DMS79 treated with DMSO at 0.1 percent for 48 hours (cell line): ENCODE measurements at places on chromosomes 3 and 15.
A peak's percentile ranks its signal among the peaks of the same experiment; 100 is the strongest.

DNA sequence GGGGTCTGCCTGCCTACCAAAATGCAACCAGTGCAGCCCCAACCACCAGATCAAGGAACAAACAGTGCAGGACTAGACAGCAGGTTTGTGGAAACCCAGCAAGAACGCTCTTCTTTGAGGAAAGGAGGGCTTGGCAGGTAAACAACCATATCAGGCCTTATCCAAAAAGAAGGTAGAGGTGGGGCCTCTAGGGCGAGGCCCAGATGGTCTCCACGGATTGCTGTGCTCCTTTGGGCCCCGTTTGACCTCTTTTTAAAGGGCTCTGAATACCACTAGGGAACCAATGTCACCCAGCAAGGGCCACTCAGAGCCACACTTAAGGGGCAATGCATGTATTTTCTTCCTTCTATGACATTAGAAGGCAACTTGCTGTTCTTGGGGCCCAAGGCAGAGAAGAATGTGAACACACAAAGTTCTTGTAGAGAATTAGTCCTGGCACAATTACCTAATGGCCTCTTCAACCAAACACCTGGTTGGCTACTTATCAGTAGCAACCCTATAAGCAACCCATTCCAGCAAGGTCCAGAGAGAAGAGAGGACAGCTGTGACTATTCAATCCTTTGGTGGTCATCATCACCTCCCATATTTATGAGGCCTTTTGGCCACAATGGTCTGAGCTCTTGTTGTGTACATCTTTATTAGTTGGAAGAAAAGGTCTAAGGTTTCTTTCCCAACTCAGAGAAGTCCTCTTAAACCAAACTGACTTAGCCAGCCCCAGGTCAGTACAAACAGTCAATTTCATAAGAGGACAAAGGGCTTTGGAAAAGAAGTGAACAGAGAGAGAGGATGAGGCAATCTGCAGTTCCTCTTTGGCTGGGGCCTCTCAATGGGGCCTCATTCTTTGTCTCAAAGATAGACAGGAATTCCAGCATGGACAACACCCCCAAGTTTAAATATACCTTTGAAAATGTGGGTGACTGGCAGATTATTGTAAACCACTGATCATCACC is 36.0 kb downstream of the FOXP1 start:
- no peak for DNase-seq

DNA sequence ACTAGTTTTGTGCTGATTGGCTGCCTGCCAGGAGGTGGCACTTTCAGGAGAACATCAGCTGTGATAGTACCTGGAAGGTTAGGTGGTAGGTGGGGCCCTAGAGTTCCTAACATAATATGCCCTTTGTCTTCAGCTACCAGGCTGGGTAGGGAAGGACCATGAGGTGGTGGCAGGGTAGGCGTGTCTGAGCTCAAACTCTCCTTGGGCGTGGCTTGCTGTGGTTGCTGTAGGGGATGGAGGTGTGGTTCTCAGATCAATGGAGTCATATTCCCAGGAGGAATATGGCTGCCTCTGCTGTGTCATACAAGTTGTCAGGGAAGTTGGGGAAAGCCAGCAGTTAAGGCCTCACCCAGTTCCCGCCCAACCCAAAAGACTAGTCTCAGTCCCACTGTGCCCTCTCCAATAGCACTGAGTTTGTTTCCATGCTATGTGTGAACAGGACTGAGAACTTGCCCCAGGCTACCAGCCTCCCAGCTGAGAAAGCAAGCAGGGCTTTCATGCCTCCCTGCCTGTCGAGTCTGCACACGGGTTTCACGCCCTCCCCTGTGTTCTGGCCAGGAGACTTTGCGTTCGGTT is 107.7 kb downstream of the CHCHD4 start:
- DNase-seq, result no peak

DNA sequence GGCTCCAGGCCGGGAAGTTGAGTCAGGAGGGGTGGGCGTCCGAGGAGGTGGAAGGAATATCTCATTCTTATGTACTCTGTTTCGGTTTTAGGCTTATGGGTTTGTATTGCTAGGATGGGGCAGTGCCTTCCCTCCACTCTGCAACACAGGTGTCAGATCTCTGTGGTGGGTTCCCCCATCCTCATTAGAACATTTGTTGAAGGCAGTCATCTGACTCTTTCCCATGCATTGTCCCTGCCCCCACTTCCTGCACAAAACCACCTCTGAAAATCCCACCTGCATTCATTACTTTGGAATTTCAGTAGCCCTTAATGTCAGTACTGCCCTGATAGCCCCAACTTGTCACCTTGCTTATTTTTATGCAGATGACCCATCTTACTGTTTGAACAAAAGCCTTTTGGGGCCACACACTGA is 29.5 kb downstream of the GYG1 start:
- DNase-seq, result no peak

- no peak for DNase-seq
Measured at GRCh38 chr3:42254566-42254965, 11.4 kb downstream of the CCK start.

DNA sequence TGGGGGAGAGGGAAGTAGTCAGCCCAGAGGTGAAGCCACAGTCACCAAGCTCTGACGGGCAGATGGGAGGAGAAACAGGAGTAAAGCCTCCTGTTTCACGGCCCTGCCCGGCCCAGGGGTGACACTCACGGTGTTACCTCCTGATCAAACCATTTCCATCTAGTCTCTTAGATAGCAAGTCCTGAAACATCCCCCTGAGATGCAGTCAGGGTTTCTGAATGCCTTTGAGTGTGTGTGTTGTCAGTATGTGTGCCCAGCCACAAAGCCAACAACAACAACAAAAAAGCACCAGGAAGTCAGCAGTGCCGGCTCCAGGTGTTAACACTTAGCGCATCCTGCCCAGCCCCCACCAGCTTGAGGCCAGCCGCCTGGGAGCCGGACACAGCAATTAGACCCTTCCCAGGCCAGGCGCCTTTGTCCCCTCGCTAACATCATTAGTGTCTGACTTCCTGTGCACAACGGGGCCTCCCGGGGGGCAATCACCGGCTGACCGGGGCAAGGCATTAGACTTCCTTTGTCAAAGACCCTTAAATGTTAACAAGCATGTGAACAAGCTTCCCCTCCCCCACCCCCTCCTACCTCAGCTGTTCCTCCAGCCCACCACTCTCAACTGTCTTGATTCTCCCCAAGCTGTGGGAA is 34.5 kb downstream of the IL17RD start:
- no peak for DNase-seq

DNA sequence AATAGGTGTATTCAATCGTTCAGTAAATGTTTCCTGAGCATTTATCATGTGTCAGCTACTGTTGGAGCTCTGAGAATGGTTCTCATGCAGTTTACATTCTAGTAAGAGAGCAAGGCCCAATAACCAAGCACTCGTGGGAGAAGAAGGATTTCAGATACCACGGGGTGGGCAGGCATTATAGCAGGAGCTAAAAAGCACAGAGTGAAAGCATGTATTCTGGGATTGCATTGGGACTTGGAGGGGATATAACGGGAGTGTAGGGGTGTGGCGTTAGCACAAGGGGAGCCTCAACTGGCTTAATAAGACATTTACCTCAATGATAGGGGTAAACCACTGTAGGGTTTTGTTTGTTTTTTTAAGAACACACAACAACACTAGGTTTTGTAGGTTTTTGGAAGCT is 1.6 kb upstream of the SIAH2 start:
- no peak for DNase-seq

GRCh38 chr15:99250857-99251841 is at the start of gene LRRC28:
LRRC28 (plus strand) TSS chr15:99251481; CDS start chr15:99255958, 4,477 bp downstream.
- peak; percentile 86 for DNase-seq

DNA sequence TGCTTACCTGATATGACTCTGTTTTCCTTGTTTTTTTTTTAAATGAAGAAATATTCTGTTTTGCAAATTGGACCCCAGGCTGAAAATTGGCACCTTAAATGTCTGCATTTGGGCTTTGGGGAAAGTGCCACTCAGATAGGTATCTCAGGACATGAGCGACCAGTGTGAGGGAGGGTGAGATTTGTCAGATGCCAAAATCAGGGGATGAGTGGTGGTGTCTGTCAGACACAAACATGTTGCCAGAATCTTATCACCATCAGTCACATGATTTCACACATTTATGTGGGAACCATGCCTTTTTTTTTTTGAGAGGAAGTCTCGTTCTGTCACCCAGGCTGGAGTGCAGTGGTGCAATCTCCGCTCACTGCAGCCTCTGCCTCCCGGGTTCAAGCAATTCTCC is 75.6 kb upstream of the OSBPL11 start:
- no peak for DNase-seq

DNA sequence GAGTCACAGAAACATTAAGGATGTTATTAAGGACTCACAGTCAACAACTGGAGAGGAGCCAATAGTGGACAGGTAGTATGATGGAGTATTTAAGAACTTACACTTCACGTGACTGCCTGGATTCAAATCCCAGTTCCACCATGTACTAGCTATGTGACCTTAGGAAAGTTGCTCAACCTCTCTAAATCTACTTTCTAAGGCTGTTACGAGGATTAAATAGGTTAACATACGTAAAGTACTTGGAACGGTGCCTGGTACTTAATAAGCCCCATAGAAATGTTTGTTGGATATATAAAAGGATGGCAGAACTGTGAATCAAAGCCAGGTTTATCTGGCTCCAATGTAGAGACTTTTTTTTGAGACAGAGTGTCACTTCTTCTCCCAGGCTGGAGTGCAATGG is 24.4 kb downstream of the THRB start:
- DNase-seq, result no peak

- DNase-seq, result peak; percentile 11
Measured at GRCh38 chr3:159902546-159903314, 85.9 kb upstream of the IL12A start.

GRCh38 chr15:52139599-52140462 is 27.3 kb upstream of the BCL2L10 start:
- peak; percentile 0 for DNase-seq

- DNase-seq, result no peak
Measured at GRCh38 chr15:80106051-80106450, 46.6 kb downstream of the ZFAND6 start.

DNA sequence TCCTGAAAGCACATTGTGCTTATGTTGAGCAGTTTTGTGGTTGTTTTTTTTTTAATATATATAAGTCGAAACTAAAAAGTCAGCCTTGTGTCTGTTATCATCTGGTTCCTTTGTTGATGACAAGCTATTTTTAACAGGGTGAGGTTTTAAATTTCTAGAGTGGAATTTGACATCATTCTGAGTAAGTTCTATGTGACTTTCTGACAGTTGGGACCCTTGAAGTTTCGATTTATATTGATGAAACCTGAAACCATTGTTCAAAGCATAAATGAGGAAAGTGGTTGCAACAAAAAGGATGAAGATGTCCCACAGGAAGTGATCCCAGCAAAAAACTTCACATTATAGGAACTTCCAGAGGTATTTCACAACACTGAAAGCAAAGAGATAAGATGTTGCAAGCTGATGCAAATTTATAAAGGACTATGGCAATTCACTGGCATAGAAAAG is 94.0 kb downstream of the CYP19A1 start:
- no peak for DNase-seq

DNA sequence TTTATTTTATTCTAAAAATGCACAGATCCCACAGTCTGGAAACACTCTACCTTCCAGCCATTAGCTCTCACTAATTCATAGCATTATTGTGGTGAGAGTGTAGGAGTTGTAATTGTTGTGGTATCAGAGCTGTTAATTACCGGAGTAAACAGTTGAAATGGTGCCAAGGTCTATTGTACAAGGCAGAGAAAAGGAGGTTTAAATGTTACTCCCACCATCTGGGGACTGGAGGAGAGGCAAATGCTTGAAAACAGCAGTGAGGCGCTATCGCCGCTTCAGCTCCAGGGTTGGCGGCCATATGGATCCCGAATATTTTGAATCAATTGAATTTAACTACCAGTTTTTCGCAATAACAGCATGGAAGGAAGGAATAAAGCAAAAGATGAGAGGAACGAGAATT is 113.1 kb upstream of the C15orf61 start:
- DNase-seq, result no peak

DNA sequence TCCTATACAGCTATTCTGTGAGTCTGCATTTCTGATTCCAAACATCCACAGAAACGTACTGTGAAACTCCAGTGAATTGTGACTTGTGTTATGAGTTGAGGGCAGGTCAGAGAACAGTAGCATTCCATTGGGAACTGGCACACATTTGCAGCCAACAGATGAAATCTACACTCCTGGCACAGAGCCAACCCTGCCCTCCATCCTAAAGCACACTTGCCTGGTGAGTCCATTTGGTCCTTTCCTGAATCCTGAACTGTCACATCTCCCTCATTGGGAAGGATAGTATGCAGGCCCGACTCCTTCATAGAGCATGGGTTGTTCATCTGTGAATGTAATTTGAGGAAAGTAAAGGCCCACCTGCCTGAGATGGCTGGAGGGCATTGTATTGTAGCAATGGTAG is 314.3 kb upstream of the RASGRP1 start:
- no peak for DNase-seq

DNA sequence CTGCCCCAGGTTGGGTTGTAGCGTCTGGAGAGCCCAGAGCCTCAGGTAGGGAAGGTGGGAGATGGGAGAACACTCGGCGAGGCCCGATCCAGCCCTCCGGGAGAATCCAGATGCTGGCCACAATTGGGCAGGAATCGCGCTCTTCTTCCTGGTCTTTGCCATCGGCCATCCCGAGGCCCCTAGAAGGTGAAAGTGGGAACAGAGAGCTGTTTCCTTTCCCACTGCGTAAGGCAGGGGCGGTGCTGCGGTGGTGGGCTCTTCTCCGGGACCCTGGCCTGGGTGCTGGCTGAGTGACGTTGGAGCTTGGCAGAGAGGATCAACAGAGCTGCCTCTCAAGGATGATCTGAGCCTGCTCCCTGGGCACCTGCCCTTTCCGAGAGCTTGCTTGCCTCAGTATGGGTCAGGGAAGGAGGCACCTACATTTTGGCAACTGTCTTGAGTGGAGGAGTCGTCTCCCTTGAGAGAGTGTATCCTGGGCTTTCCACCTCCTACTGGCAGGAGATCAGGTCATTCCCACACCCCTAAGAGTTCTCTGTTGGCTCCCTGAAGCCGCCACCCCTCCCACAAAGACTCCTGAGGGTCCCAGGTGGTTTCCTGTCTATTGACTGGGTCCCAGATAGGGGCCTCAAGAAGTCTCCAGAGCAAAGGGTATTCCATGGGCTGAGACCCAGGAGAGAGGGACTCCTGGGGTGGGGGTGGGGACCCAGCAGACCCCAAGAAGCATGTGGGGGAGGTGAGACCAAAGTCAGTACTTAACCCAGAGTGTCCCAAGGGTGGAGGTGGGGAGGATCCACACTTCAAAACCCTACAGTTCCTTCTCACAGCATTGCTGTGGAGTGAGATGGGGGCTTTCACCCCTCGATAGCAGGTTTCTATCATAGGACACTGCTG is 1.6 kb downstream of the C15orf39 start:
- DNase-seq, result no peak

- DNase-seq, result no peak
Measured at GRCh38 chr15:64634576-64635498, 140.6 kb downstream of the RBPMS2 start.
